ENCODE measurements at places on chromosomes 2 and 18.
A peak's percentile ranks its signal among the peaks of the same experiment; 100 is the strongest.

GRCh38 chr18:45386041-45386655 lies 229.1 kb upstream of the SLC14A2 start:
- peak; percentile 21 for DNase-seq

DNA sequence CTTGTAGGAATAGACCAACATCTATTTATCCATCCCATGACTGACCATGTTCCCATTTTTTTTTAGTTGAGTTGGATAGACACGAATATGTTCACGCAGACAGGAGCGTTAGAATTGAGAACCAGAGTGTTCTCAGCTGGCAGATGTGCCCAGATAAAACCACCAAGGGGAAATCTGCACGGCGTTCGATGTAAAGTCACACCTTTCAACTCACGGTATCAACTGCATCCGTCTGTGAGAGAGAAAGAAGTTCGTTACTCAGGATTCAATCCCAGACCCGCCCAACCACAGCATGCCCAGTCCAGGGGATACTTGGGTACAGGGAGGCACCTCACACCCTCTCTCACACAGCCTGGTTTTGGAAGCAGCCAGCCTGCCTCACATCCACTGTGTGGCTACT lies 26.1 kb downstream of the MAL start:
- DNase-seq, result no peak

DNA sequence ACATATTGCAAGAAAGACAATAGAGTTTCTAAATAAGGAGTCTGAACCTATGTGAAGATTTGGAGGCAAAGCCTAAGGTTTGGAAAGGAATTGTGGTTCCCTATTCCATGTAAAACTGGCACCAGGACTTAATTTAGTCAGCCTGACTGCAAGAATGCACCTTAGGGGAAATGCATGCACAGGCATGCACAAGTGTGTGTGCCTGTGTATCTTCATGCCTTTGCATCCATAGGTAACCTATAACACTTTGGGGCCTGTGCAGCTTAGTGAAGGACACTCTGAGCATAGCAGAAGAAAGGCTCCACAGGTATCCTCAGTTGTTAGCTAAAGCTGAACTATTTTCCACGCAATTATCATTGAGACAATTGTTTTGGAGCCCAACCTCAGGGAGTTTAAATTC lies 73.4 kb downstream of the RPRM start:
- no peak for DNase-seq

- DNase-seq, result no peak
These were observed 15.4 kb downstream of the ACOXL start for GRCh38 chr2:110747522-110748488.

- DNase-seq, result no peak
These were observed 1941.9 kb upstream of the PIK3C3 start for GRCh38 chr18:40013001-40013609.

DNA sequence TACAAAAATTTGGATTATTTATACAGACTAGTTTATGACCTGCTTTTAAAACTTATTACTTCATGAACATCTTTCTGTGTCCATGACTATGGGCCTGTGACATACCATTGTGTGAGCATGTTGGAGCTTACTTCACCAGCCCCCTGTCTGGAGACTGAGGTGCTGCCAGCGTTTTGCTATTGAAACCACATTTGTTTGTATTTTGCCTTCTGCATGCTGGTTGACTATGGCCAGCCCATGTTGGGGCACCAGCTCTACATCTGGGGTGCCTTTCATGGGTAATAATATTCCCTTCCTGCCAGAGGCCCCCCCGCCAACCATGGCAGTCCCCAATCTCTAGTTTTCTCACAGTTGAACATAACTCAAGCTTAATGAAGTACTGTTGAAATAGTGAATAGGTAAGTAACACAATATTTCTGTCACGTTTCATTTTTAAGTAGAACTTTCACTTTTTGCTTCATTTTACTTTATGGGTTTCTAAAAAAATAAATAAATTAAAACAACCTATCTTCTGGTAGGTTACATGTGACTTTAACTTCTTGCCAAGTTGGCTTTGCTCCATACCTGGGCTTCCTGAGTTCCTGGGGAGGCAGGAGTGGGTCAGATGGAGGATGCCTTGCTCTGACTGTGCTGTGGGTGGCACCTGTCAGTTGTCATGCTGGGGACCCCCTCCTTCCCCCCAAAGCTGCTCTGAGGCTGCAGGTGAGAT lies 63.9 kb downstream of the DGKD start:
- DNase-seq, result no peak

GRCh38 chr18:62388855-62389760 lies 64.0 kb downstream of the TNFRSF11A start:
- no peak for DNase-seq

DNA sequence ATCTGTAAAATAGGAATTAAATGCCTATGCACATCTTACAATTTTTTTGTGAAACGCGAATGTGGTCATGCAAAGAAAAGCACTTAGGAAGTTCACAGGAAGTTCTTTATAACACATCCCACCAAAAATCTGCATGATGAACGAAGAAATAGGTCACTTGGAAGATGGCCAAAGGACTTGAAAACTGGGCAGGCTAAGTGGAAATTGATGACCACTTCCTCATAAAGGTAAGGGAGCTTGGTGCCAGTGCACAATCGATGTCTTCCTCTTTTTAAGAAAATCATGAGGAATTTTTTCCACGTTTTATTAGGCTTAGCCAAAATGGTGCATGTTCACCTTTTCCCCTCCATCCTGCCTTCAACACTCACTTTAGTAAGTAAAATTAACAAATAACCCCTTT lies 8.2 kb upstream of the NT5C1B start:
- no peak for DNase-seq

- DNase-seq, result peak; percentile 71
These were observed at the start of gene MBP for GRCh38 chr18:77132369-77133050. Gene MBP, minus strand, starts transcription at chr18:77132783. Its CDS starts 27,522 bp downstream, at chr18:77105261.
